ENCODE measurements at places on chromosomes 16 and 17.

DNA sequence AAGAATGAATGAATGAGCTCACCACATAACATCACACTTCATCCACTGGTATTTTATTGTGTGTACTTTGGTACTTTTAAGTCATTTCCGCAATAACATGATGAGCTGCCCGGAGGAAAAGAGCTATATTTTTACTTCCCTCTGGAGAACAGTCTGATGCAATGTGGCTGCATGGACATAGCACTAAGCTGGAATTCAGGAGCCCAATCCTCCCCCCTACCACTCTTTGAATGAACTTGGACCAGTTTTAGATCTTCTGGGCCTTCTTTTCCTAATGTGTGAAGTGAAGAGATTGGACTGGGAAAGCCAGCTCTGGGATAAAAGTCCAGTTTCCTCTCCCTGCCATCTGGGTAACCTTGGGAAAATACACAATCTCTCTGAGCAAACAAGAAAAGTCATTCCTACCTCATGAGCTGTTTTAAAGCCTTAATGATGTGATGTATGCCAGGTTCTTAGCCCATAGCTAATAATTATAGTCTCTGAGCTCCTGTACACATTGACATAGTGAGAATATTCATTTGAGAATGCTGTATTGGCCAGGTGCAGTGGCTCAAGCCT, 79.3 kb downstream of the ABCC12 start:
- DNase-seq, result no peak

DNA sequence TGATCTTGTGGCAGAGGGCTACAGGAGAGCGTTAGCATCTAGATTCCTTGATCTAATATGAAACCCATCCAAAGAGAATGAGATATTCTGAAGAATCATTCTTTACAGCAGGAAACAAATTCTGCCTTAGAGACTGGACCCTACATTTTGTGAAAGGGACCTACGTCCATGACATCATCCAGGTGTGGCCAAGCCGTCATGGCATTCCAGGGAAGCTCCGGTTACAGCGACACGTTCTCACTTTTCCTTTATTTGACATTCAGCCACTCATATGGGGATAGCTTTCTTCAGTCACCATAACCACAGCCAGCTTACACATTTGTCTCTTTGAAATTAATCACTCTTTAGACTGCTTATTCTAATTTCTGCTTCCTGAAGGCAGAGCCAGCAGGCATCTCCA, 408.1 kb downstream of the XYLT1 start:
- no peak for DNase-seq

DNA sequence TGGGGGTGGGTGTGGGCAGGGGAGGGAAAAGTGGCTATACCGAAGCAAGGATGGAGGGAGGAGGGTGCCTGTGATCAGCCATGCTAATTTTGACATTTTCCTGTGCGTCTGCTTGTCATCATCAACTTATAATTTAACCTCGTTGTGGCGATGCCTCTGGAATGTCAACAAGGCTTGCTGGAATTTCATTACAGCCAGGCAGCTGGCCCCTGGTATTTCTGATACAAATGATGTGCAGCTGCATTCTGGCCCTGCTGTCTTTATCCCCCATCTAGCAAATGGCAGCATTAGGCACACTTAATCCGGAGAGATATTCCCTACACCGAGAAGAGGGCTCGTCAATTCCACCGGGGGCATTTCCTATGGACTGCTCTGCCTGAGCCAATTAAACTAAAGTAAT, 278.3 kb upstream of the CCL2 start:
- no peak for DNase-seq

DNA sequence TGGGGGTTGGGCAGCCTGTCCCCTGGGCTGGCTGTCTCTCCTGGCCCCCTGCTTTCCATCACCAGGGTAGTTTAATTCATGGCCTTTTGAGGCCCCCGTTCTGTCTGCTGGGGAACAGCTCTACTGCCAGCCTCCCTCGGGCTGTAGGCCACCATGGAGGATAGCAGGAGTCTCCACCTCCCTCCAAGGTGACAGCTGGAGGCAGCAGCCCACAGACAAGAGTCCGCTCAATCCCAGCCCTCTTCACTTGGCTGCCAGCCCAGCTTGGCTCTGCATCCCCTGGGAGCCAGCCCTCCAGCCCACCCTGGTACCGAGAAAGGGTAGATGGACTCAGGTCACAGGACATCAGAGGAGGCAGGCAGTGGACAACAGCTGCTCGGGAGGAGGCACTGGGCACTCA, 194.6 kb upstream of the SDK2 start:
- no peak for DNase-seq

DNA sequence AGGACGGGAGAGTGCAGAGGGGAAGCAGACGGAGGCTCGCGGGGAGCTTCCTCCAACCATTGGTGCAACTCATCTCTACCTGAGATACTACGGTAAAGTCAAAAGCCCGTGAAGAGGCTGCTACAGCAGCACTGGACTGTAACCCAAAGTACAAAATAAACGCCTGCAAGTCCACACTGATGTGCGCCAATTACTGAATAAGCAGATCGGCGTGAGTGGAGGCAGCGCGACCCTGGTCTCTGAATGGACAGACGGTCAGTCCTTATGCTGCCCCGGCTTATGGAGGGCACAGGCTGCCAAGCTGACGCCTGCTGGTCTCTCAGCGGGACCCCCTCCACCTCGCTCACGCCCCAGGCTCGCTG, 58.5 kb downstream of the LMF1 start:
- no peak for DNase-seq

- no peak for DNase-seq
Measured at GRCh38 chr17:49431743-49432142, 17.1 kb upstream of the PHB1 start.

GRCh38 chr17:35807371-35808144, 1.7 kb upstream of the TAF15 start:
- DNase-seq, result peak; percentile 18

GRCh38 chr16:81786321-81786720, 7.2 kb downstream of the PLCG2 start:
- no peak for DNase-seq

DNA sequence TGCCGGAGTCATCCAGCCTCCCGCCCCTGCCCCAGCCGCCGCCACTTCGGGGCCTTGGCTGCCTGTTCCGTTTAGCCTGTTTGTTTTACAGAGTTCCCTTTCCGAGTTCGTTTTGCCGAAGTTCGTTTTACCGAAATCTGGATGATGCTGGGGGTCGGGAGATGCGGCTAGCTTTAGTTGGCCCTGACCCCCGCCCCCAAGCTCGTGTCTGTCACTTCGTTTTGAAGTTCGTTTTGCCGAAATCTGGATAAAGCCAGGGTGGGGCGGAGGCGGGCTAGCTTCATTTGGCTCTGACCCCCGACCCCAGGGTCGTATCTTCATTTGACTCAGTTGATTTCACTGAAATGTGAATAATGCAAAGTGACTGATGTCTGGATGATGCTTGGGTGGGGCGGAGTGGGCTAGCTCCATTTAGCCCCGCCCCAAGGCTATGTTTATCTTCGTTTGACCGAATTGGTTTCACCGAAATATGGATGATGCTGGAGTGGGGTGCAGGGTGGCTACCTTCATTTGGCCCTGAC, 591 bp downstream of the PSMD7 start:
- DNase-seq, result no peak

GRCh38 chr17:81885454-81885853, 5.9 kb downstream of the ALYREF start:
- DNase-seq, result no peak
